ENCODE measurements at places on chromosomes 12 and 14.

DNA sequence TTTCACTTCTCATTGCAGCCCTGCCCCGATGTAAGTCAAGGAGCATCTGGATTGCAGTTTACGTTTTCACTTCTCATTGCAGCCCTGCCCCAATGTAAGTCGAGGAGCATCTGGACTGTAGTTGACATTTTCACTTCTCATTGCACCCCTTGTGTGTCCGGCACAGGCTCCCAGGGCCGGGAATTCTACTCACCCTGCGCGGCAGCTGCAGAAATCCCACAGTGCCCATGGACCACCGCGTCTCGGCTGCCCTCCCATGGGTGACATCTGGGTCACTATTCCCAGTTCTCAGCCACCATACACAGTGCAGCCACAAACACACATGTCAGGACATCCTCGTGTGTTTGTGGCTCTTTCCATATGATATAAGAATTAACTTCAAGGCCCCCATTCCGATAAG, 378.5 kb downstream of the ADGRD1 start:
- no peak for DNase-seq

GRCh38 chr12:27814411-27814810, 34.4 kb upstream of the MANSC4 start:
- DNase-seq, result no peak

DNA sequence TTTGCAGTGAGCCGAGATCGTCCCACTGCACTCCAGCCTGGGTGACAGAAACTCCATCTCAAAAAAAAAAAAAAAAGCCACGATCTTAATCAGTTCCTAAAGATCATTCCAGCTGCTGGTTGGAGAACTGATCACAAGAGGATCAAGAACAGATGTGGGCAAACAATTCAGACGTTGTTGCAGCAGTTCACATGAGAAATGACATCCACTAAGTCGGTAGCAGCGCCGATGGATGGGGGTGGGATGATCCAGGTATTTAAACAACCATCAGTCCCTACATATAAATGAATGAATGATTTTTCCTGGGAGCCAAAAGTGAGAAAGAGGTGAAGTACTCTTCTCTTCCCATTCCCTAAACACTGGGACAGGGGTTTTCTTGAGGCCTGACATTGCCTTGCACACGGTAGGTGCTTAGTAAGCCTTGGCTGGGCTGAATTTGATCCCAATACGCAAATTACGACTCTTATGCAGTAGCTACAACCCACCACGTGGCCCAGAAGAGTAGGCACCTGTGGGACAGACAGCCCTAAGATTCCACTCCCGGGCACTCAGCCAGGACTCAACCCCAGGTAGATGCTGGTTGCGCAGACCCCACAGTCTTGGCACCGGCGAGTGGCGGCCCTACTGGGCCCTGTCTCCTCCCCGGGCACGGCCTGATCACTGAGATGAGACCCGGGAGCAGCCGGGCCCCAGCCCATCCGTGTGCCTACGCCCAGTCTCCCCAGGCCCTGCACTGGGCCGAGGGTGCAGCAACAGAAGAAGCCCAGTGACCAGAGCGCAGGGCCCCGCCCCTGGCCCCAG, 565 bp downstream of the SPRYD3 start:
- DNase-seq, result no peak

DNA sequence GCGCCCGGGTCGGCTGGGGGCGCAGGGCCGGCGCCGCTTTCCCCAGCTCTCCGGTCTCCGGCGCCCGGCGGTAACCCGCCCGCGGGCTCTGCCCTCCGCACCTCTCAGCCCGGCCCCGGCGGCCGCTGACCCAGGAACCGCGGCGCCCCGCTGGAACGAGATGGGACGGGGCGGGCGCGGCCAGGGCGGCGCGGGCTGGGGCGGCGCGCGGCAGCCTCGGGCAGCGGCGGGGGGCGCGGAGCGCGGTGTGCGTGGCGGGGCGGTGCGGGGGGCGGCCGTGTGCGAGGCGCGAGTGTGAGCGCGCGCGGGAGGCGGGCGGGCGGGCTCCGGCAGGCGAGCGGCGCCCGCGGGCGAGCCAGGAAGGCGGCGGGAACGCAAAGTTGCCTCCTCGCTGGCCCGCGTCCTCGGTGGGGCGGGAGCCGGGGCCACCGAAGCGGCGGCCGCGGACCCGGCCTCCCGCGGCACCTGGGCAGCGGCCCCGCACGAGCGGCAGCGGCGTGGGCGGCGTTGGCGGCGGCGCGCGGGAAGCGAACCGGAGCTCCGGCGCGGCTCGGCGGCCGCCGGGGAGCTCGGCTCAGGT, 671 bp upstream of the DIO3 start:
- no peak for DNase-seq

Data from activated CD4-positive, alpha-beta T cell treated with anti-CD3 and anti-CD28 coated beads, Interleukin-2, Interleukin-4, amounts not matched to agents 100 ng/mL and 50 ng/mL, durations not matched to agents 16 hours and 8 hours (primary cell).